ENCODE measurements at places on chromosomes 7 and 10.

GRCh38 chr7:3960050-3960763, 659.2 kb downstream of the SDK1 start:
- DNase-seq, result no peak

DNA sequence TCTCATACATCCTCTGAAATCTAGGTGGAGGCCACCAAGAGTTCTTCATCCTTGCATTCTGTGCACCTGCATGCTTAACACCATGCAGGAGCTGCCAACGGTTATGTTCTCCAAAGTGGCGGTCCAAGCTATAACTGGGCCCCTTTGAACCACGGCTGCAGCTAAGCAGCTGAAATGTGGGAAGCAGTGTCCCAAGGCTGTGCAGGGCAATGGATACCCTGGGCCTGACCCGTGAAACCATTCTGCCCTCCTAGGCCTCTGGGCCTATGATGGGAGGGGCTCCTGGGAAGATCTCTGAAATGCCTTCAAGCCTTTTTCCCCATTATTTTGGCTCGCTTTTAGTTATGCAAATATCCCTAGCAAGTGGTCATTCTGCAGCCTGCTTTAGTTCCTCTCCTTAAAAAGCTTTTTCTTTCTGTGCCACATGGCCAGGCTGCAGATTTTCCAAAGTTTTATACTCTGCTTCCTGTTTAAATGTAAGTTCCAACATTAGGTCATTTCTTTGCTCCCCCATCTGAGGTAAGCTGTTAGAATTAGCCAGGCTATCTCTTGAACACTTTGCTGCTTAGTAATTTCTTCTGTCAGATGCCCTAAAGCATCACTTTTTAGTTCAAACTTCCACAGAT, 7.7 kb upstream of the GTPBP4 start:
- DNase-seq, result no peak

GRCh38 chr10:99766302-99766681, 16.1 kb upstream of the ABCC2 start:
- DNase-seq, result no peak

- no peak for DNase-seq
Measured at GRCh38 chr7:70566671-70567070, 565.3 kb upstream of the GALNT17 start.
